ENCODE measurements at places on chromosomes 5 and 9.

GRCh38 chr5:175718401-175719108 lies 60.7 kb downstream of the HRH2 start:
- DNase-seq, result peak; percentile 81

DNA sequence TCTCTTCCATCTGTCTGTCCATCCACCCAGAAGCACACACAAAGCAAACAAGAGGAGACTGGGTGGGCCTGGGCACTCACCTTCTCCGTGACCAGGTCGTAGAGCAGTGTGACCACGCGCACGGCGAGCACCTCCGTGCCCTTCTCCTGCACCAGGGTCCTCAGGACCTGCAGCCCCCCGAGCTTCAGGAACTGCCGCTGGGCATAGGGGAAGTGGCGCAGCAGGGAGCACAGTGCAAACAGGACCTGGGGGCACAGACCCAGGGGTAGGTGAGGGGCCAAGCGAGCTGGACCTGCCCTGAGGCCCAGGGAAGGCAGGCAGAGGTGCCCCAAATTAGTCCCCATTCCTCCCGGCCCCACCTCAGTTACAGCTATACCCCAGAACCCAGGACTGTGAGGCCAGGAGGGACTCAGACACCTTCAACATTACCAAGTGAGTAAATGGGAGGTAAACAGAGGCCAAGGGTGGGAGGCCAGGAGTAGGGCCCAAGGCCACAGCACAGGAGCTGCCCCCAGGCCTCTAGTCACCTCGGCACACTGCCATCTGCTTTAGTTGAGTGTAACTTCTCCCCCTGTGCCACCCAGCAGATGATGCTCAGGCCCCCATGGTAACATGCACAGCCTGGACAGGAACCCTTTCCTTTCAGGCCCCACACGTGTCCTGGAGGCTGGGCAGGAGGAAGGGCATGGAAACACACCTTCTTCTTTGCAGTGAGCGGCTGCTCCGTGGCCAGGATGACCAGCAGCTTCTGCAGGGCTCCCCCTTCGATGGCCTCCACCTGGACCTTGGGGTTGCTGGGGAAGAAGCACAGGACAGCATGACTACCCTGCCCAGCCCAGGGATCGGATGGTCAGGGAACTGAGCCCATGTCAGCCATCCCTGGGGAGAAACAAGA lies 76.2 kb upstream of the LRRTM2 start:
- no peak for DNase-seq

GRCh38 chr5:59500014-59500413 lies 393.5 kb downstream of the PDE4D start:
- DNase-seq, result no peak

DNA sequence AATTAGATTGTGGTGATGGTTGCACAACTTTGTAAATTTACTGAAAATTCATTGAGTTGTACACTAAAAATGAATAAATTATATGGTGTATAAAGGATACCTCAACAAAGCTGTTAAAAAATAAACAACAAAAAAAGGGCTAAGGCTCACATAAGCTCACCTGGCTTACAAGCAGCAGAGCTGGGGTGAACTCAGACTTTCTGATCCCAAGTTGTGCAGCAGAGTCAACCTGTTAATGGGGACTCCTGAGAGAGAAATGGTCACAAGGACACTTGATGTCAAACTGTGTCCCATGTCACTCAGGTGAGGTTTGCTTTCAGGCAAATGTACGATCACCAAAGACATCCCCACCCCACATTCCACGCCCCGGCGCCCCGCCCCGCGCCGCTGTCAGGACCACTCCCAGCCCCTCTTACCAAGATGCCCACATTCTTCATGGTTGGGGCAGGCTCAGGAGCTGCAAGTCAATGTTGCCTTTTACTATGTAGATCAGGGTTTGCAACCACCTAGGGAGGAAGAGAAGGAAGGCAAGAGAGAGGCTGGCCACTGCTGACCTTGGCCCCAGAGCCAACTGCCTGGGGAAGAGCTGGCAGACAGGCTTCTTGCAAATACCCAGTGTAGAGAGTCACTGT lies 22.4 kb upstream of the SLC36A1 start:
- DNase-seq, result no peak

GRCh38 chr9:137044502-137045177 lies 1.3 kb downstream of the NPDC1 start:
- DNase-seq, result no peak

DNA sequence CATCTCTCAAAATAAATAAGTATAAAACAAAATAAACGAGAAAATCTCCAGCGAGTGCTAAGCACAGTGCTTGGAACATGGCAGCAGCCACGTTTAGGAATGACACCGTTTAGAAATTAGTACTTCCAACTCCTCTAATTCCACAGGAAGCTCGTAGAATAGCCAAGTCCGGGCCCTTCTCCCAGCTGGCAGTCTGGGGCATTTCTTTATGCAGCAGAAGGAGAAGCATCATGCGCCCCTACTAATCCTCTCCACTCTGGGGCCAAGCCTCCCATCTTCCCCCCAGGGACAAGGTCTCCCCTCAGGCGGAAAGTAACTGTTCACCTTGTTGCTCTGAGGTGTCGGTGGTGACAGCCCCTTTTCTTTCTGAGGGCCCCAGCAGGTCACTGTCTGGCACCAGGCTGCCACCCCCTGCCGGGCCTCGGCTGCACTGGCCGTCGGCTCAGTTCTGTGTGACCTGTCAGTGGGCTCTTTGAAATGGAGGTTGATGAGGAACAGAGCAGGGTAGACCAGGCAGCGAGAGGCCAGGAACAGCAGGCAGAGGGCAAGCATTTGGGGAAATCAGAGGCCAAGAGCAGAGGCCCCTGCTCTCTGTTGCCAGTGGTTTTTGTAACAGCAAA lies 113.5 kb upstream of the WWC1 start:
- no peak for DNase-seq

GRCh38 chr5:109524555-109524954 lies 114.8 kb upstream of the PJA2 start:
- no peak for DNase-seq

DNA sequence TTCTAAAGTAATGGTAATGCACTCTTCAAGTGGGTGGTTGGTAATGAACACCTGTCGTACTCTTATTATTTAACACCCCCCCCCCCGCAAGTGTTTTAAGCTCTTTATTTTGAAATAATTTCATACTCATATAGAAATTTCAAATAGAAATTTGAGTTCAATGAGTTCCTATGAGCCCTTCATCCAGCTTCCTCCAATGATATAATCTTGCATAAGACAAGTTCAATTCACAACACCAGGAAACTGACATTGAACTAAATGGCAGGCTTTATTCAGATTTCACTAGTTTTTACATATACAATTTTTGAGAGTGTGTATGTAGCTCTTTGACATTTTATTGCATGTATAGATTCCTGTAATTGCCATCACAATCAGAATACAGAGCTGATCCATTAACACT lies 30.9 kb upstream of the OSMR start:
- no peak for DNase-seq

GRCh38 chr5:55864606-55865541 lies 13.7 kb downstream of the IL31RA start:
- DNase-seq, result no peak

DNA sequence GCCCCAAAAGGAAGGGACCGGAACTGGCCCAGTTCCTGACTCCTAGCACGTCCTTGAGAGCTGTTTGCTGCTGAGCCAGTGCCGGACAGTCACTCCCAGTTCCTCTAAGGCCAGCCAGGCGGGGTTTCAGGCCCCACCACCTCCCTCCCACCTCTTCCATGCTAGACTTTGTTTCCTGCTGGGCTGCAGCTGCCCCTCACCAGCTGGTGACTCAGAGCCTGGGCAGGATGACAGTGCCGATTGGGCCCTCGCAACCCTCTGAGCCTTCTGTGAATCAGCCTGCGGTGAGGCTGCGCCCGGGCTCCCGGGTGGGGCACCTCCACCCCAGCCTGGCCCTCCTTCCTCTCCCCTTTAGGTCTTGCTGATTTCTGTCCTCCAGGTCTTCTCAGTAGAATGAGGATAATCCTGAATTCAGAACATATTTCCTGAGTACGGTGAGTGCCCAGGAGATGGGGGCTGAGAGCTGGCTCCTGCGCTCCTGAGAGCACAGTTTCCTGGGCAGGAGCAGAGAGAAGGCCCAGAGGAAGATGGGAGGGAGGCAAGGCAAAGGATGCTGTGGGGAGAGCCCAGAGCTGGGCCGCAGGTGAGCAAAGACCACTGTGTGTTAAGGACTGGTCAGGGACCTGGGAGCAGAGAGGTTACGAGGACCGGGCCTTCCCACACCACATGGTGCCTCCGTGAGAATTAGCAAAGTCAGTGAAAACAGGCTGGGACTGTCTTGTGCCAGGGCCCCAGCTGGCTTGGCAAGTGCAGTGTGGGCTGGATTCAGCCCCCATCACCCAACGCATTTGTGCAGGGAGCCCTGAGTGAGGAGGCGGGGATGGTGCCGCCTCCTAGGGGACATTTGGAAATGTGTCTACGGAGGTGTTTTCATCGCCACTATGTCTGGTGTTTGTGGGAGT lies 32.9 kb upstream of the STXBP1 start:
- DNase-seq, result peak; percentile 70

DNA sequence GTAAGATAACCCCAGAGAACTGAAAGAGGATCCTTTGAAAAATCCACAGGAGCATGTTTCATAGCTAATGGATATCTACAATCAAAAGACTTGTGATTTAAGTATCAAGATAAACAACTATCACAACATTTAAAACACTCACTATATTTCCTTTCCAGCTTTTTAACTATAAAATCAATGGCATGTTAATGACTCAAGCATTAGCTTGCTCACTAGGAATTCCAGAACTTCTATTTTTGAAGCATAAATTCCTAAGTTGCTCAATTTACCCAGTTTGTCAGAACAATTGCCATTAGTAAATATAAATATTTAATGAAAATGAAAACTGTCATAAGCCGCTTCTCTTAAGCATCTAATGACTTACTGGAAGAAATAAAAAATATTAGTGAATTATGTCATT lies 355.3 kb downstream of the PRELID2 start:
- no peak for DNase-seq

DNA sequence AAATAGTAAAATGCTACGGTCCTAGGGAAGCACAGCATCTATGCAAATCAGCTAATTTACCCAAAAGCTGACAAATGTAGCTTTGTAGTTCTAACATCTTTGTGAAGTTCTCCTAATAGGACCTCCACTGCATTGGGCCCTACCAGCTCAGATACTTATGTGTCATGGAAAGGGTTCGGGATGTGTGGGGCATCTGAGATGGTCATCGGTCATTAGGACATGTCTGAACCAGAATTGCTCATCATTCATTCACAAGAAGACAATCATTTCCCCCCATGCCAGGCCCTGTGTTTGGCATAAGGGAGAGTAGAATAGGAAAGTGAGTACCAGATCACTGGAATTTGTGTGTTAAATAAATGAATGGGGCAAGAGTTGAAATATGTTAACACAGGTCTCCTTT lies 35.7 kb downstream of the PWWP2A start:
- no peak for DNase-seq

- DNase-seq, result no peak
Observed at GRCh38 chr9:90801241-90801972, at the start of gene SYK. TSS of gene SYK (plus strand) at chr9:90801819. CDS start at chr9:90843899, 42,080 bp downstream.

GRCh38 chr5:137695651-137696428 lies 40.0 kb downstream of the KLHL3 start:
- no peak for DNase-seq

DNA sequence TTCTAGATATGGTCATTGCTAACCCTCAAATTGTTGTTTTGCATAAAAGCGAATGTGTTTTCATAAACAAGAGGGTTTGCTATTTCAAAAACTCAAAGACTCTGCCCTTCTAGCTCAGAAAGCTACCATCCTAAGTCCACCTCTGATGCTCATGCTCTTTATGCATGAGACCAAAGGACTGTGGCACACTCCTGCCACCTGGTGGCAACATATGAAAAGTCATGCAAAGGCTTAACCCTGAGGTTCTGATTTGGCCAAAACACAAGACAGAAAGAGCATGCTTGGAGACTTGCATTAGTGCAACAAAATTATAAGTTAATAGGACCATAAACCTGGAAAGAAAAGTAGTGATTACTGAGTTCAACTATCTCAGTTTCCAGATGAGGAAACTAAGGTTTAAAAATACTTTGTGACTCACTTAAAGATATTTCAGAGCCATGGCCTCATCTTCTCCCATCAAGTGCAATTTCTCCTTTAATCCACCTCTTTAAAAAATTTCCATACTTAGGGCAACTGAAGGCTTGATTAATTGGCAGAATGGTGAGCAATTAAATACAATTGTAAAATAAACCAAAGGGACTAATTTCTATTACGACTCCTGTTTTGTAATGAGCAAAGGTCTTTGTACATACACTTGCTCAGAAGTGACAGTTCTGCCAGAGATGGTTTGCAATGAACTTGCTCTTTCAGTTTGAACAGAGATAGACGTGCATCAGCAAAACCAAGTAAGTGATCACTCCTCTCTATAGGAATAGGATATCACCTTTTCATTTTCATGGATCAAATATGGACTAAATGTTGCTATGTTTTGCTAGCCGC lies 110.7 kb upstream of the RAD23B start:
- DNase-seq, result peak; percentile 58

- no peak for DNase-seq
Observed at GRCh38 chr5:61678966-61679365, 346.9 kb downstream of the ZSWIM6 start.

- DNase-seq, result no peak
Observed at GRCh38 chr9:87885484-87886189, 3.0 kb downstream of the SPATA31E1 start.

GRCh38 chr5:149445739-149446369 lies 66.8 kb upstream of the IL17B start:
- DNase-seq, result no peak

- peak; percentile 71 for DNase-seq
Observed at GRCh38 chr5:169637085-169637548, at the start of gene DOCK2. TSS of gene DOCK2 (plus strand) at chr5:169637275. CDS start at chr5:169637327, 52 bp downstream.

DNA sequence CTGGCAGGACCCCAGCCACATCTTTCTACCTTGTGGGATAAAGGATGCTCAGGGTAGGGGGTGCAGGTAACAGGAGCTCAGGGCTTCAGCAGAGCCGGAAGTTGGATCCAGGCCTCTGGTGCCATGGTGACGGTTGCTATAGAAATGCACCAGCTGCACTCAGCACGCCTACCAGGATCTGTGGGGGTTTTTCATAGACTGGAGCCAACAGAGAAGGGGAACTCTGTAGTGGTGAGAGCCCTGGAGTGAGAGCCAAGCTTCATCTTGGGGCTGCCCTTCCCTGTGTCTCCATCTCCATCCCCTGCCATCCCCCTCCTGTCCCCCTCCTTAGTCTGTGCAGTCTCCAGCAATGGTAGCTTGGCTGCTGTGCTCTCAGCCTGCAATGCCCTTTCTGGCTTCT lies 27.5 kb upstream of the BOD1 start:
- no peak for DNase-seq

GRCh38 chr5:91137647-91138046 lies 245.5 kb downstream of the ARRDC3 start:
- DNase-seq, result no peak

- no peak for DNase-seq
Observed at GRCh38 chr5:52468976-52469375, 318.7 kb upstream of the ITGA1 start.

GRCh38 chr9:123329329-123329955 lies 26.6 kb upstream of the CRB2 start:
- no peak for DNase-seq

GRCh38 chr5:178330791-178331404 lies 98.3 kb upstream of the PHYKPL start:
- DNase-seq, result no peak

GRCh38 chr5:136686192-136686872 lies 321.0 kb upstream of the TRPC7 start:
- DNase-seq, result no peak

GRCh38 chr9:19481971-19482404 lies 73.2 kb downstream of the ACER2 start:
- DNase-seq, result no peak

- DNase-seq, result no peak
Observed at GRCh38 chr9:135547756-135548736, 2.1 kb downstream of the OBP2A start.

All from stimulated activated CD4-positive, alpha-beta T cell treated with anti-CD3 and anti-CD28 coated beads, Interleukin-4, amount 100 ng/mL, for 1 hour (primary cell).